ENCODE measurements at places on chromosomes 11 and 22.

DNA sequence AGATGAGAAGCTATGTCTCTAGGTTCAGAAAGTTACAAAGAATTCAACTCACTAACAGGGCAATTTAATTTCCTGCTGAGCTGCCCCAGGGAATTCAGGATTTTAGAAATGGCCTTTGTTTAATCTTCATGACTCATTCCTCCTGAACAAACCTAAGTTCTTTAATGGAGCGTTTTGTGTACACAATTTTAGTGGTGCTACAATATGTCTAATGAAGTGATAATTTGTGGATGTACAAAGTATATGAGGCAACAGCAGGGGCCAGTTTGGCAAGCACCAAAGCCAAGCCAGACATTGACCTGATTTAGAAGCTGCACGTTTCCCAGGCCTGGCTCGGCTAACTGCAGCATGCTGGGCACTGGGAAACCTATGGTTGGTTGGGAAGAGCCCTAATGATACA lies 34.4 kb upstream of the HEPHL1 start:
- DNase-seq: no peak

DNA sequence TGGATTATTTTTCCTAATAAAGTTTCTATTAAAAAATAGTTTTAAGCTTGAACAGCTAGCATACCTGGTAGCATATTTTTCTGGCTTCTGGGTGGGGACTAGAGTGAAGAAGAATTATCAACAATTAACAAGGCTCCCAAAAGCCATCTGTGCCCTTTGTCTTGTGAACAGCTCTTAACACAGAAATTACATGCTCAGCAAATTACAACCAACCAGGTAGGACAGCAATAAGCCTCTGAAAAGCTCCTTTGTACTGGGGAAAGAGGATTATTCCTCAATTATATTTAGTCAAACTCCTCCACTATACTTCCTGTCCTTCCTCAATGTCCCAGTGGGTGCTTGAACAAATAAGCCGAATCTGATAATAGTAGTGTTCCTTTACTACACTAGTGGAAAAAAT lies 162.8 kb downstream of the RAB38 start:
- DNase-seq: no peak

DNA sequence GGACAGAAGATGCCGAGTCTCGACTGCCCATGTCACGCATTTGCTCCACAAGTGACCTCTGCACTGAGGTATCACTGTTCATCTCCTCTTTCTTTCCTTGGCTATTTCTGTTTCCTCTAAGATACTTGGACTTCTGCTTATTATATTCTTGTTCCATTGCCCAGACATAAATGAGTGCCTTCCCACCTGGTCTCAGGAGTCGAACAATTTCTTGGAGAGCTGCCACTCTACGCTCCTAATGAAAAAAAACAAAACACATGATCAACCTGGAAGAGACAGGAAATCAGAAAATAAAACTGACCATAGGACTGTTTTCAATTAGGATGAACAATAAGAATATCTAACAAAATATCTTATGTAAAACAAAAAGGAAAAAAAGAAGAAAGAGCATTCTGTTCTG lies 47.4 kb upstream of the CWF19L2 start:
- DNase-seq: no peak

DNA sequence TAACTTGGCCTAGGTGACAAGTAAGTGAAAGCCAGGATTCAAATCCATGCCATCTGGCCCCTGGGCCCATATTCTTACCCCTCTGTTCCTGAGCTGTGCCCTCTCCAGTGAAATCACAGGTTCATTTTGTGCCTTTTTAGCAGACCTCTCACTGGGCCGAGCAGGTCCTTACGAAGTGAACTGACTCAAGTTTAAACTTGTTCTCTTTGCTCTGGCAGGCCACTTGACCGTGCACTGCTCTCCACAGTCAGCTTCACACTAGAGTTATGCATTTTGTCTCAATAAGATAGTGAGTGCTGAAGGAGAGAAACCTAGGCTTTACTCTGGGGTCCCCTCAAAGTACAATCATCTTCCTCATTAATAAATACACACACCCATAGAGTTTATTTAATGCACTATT lies 40.7 kb downstream of the ARFGAP3 start:
- DNase-seq: no peak

DNA sequence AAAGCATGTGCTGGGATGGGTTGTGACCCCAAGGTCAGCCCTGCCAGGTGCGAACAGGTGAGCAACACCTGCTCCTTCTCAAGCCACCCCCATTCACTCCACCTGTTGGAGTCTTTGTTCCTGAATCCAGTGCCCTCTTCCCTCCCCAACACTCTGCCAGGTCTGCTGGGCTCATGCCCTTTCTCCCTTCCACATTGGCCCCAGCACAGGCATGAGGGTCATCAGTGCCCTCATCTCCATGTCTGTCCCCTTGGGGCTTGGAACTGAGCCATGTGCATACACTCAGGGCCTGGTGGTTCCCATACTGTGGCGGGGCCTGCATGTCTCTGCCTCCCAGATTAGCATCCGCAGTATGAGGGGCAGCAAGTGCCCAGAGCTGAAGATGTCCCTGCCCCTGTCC lies 19.1 kb downstream of the RFPL2 start:
- no peak for DNase-seq

DNA sequence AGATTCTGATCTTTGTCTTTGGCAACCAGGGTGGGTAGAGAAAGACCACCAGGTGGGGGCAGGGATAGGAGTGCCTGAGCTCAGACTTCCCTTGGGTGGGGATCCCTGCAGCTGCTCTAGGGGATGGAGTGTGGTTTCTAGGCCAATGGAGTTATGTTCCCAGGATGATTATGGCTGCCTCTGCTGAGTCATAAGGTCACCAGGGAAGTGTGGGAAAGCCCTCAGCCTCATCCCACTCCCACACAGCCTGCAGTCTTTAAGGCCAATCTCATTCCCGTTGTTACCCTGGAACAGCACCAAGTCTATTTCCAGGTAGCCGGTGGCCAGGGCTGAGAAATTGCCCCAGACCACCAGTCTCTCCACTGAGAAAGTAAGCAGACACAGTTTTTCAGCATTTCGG lies 2269.3 kb upstream of the RAG2 start:
- DNase-seq: no peak

DNA sequence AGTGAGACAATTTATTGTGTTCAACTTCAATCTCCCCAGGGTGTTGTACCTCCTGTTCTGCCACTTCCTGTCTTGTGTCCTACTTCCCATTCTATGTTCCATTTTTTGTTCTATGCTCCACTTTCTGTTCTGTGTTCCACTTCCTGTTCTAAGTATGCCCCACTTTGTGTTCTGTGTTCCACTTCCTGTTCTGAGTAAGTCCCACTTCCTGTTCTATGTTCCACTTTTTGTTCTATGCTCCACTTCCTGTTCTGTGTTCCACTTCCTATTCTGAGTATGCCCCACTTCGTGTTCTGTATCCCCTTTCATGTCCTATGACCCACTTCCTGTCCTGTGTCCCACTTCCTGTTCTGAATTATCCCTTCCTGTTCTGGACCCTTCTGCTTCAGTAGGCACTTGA lies 732.7 kb downstream of the TBC1D22A start:
- DNase-seq: no peak

GRCh38 chr11:68402355-68403031 lies 58.1 kb upstream of the PPP6R3 start:
- DNase-seq: no peak

DNA sequence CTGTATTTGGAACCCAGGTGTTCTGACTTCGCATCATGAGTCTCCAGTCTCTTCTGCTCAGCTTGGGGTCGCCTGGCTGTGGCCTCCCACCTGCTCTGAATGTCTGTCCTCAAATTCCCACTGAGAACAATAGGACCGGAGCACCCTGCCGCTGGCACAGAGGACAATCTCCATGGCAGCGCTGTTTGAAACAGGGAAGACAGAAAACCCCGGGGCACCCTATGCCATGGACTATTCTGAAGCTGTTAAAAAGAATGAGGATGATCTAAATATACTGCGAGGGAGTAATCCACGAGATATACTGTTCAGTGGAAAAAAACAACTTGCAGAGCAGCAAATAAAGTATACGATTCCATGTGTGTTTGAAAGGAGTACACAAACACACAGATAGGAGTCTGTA lies 415.6 kb upstream of the NARS2 start:
- DNase-seq: no peak

- no peak for DNase-seq
Measured at GRCh38 chr11:77789061-77789730, 31.3 kb downstream of the RSF1 start.

DNA sequence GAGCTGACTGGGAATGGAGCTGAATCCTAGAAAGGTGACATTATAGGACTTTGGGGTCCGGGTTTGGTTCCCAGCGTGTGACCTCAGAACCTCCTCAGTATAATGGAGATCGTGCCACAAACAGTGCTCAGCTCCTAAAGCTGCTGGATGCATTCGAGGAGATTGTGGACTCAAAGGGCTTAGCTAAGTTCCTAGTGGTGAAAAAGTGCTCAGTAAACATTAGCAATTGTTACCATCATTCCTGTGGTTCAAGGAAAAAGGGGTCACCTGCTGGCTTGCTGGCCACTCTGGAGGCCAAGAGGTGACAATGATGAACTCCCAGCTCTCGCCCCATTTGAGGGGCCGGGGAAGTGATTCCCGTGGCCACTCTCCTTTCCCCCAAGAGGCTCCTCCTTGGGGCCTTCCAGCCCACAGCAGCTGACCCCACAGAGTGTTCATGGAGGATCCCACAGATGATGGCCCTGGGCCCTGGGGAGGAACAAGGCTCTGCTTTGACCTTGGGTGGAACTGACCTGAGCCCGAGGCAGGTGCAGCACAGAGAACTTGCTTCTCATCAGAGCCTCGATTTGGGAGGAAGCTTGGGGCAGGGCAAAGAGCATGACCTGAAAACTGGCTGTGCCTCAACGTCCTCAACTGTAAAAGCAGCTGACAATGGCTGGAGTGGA lies 40.1 kb downstream of the TRIM29 start:
- DNase-seq: no peak

- no peak for DNase-seq
Measured at GRCh38 chr11:77609234-77609633, 19.5 kb downstream of the AQP11 start.

- DNase-seq: no peak
Measured at GRCh38 chr11:102382384-102382783, 35.4 kb downstream of the BIRC2 start.
